ENCODE measurements at places on chromosomes 12 and 14.

- DNase-seq, result no peak
Observed at GRCh38 chr12:121980191-121980891, 41.3 kb upstream of the BCL7A start.

DNA sequence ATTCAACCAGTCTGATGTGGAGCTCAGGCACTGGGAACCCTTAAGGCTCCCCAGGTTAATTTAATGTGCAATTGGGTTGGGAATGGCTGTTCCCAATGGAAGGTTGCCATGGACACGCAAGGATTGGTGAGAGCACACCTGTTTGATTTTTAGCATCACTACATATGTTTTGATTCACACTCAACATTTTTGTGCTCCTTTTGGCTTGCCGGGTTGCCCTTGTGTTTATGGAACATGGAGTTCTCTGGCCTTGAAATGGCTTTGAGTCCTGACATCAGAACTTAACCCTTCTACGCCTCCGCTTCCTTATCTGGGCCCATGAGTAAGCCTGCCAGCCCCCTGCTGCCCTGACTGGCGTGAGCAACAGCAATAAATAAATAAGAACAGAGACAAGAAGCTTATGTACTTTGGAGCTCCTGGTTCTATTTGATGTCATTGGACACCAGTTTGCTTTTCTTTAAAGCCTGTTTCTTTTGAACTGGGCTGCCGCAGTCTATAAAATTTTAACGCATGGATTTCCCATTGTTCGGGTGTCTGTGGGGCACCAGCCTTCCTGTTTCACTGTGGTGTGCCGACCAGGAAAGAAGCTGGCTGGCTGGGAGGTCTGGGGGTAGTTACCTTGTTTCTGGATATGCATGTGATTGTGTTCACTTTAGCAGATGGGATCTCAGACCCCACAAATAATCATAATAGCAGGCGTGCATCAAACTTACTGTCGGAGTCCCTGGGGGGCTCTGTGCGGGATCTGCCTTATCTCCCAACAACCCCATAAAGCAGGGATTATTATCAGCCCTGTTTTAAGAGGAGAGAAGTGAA, 27.8 kb downstream of the TBX3 start:
- DNase-seq, result no peak

- DNase-seq, result no peak
Observed at GRCh38 chr12:88468581-88468980, 111.7 kb downstream of the KITLG start.

DNA sequence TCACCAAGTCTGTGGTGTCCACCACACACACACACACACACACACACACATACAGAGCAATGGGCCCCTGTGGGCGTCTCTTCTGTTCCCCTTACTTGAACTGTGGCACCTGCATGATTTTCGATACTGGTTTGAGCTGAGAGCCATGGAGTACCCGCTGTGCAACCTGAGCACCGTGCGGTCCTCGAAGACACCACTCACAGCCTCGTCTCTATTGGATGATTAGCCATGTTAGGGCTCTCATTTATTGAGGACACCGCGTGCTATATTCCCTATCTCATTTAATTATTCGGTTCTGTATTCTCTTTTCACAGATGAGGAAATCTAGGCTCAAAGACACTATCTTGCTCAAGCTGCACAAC, 623 bp upstream of the C14orf132 start:
- peak; percentile 77 for DNase-seq

- no peak for DNase-seq
Observed at GRCh38 chr12:12229556-12230092, 37.2 kb downstream of the LRP6 start.

- DNase-seq, result no peak
Observed at GRCh38 chr14:65892315-65892714, 479.8 kb downstream of the FUT8 start.

DNA sequence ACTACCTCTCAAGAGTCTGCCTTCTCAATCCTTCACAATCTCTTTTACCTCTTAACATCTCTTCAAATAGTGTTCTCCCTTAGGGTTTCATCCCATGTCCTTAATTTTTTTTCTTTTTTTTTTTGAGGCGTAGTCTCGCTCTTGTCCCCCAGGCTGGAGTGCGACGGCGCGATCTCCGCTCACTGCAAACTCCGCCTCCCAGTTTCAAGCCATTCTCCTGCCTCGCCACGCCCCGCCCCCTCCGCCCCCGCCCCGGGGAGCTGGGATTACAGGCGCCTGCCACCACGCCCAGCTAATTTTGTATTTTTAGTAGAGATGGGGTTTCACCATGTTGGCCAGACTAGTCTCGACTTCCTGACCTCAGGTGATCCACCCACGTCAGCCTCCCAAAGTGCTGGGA, 7.0 kb upstream of the BCAT1 start:
- DNase-seq, result no peak

GRCh38 chr12:121849665-121850064, 9.0 kb downstream of the HPD start:
- DNase-seq, result no peak

DNA sequence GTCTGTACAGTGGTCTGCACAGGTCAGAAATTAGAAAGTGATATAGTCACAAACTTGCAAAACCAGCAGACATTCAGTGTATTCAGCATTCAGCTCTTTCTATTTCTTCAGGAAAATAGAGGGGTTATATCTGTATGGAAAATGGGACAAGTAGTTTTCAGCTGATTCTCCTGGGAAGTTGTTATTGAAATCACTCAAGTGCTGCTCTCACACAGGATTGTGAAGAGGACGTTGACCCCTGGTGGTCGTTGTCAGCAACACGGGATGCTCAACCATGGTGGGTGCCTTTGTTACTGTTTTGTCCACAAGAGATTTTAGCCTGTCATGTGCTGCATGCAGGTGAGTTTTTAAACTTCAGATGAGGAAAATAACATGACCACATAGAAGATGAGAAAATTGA, 981.8 kb downstream of the TMEM121 start:
- no peak for DNase-seq

DNA sequence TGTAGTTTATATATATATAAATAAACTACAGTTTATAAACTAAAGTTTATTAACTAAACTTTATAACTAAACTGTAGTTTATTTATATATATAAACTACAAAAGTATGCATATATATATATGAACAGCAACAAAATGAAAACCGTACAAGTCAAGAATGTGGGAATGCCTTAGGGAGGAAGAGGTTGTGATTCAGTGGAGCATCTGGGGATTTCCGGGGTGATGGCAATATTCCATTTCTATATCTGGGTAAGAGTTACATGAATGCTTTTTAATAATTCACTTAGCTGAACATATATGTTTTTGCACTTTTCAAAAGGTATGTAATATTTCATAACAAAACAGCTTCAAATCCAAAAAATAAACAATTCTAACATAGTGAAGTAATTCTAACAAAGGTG, 30.1 kb upstream of the CAND1 start:
- no peak for DNase-seq

DNA sequence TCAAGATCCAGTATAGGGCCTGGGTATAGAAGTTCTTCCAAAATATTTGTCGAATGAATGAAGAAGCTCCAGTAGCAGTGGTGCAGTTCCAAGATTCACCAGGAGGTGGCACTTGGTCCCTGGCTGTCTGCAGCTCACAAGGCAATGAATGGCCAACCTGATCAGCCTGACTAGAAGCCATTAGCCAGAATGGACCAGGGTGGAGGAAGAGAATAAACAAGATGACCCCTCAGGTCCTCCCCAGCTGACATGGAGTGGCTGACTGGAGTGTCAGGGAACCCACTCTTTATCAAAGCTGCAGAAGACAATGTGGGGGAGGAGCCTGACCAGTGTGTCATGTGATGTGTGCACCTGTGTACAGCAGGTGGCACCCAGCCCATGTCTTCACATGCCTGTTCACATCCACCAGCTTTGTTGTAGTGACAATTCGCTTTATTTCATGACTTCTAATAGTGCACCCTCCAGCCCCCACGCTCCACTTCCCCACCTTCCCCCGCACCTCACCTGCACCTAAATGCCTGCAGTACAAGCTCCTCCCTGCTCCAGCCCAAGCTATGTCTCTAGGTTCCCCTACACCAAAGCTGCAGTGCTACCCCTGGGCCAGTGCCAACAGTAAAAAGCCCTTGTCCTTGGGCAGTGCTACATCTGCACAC, 3.0 kb downstream of the LTBP2 start:
- peak; percentile 89 for DNase-seq

- DNase-seq, result no peak
Observed at GRCh38 chr14:103476631-103477030, 46.0 kb downstream of the CKB start.

Data from DMS53 (cell line).